Suprapubic skin (tissue), 4 donors: ENCODE measurements at places on chromosomes 4 and X. TPM values are rescaled to one million over a fixed set of nuclear protein-coding genes. Genes with fewer than 3 reads are reported as not detected.

ETNPPL gene
- total RNA-seq: not detected

EMCN gene
- 22.7 TPM for total RNA-seq

GYPE gene
- total RNA-seq: not detected

METAP1 gene
- total RNA-seq: 54.1 TPM

USP17L27 gene
- not detected for total RNA-seq

BTC gene
- total RNA-seq: 48.1 TPM

RGN gene
- 1.8 TPM for total RNA-seq

SSX4 gene
- total RNA-seq: not detected

NPY2R gene
- total RNA-seq: not detected

CYSLTR1 gene
- 1.9 TPM for total RNA-seq

P2RY8 gene
- not detected for total RNA-seq

NPY1R gene
- 16.1 TPM for total RNA-seq

STAP1 gene
- not detected for total RNA-seq

GNRHR gene
- not detected for total RNA-seq

SPANXA2 gene
- total RNA-seq: not detected

TLR2 gene
- 11.8 TPM for total RNA-seq

SUPT20HL2 gene
- not detected for total RNA-seq

RBMXL3 gene
- not detected for total RNA-seq

NEIL3 gene
- total RNA-seq: 2.4 TPM

ATP8A1 gene
- total RNA-seq: 16.5 TPM

NHSL2 gene
- total RNA-seq: 3.9 TPM

AWAT2 gene
- total RNA-seq: 4.7 TPM

PRKG2 gene
- total RNA-seq: 1.3 TPM

BEX5 gene
- 1.6 TPM for total RNA-seq

N4BP2 gene
- 23.7 TPM for total RNA-seq

TMPRSS11A gene
- total RNA-seq: not detected
